ENCODE measurements at places on chromosomes 3 and 15.

DNA sequence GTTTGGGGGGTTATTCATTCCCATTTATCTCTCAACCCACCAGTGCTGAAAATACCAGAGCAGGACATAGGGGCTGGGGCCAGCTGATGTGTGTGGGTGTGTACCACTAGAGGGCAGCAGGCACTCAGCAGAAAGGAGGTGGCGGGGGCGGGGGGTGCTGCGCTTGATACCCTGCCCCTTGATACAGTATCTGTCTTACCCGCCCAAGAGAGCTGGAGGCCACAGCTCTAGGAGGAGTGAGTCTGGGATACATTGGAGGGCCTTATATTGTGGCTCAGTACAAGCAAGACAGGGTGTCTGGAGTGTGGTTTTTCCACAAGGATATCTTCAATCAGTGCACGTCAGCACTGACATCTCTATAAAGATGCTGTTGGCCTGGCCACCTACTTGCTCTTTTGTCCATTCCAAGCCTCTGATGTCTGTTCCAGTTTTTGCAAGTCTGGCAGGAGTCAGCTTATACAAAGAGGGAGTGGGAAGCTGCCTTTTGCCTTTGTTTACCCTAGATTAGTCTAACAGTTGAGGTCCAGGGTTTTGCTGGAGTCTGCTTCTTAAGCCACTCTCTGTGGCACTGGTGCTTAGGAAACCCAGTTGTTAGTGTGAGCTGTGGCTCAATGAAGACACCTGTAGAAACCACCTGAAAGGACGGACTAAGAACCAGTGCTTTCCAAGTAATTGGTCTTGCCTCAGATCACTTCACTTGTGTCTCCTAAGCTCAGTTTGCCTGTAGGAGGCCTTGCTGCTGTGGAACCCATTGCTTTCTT, 1.5 kb upstream of the RBM15B start:
- peak; percentile 55 for DNase-seq

DNA sequence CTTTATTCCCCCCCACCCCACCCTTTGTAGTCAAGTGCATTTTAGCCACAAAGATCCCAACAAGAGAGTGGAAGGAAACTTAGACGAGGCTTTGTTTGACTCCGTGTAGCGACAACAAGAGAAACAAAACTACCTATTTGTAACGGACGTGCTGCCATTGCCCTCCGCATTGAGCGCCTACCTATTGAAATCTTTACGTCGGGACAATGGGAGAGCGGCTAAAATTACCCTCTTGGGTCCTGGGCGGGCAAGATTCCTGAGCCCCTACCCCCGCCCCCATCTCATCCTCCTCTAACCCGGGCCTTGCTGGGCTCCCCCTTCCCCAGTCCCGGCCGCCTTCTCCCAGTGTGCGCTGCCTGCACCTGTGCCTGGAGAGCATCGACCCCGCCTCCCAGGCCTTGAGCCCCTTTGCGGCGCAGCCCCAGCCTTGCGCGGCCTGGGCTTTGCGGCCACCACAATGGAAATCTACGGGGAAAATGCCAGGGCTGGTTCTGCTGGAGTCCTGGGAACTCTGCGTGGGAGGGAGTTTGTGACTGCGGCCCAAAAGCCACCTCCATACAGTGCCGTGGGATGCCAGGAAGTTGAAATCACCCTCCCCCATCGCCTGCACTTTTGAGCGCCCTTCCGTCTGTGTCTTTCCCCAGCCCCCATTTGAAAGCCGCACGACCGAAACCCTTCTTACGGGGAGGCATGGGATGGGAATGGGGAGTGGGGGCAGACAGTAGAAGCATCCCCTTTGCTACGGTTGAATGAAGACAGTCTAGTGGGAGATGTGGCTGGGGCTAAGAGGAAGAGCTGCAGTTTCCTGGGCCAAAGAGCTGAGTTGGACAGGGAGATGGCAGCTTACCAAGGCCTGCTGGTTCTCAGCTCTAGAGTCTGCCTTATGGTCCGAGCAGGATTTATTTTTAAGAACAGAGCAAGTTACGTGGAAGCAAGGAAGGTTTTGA, 1.1 kb upstream of the SOX2 start:
- no peak for DNase-seq

DNA sequence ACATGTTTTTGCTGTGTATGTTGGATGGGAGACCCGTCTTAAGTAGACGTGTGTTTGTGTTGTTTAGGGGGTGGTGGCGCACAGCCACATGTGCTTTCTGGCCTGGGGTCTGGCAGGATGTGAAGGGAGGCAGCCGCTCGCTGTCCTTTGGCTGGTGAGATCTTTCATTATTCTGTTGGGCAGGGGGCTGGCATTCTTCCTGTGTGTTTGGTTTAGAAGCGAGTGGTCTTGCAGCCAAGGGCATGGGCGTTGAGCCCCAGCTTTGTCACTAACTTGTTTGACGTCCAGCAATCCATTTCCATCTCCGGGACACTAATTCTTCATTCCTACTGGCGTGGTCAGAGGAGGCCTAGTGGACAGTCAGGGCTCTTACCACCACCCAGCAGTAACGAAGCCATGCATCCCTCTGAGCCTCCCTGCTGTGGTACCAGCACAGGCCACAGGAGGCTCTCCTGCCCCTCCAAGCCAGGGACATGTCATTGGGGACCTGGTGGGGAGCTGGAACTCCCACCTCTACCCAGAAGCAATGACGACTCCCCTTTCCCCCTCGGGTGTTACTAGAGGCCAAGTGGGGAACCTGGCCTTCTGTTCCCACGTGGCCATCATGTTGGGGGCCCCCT, 10.7 kb downstream of the THSD4 start:
- DNase-seq, result no peak

DNA sequence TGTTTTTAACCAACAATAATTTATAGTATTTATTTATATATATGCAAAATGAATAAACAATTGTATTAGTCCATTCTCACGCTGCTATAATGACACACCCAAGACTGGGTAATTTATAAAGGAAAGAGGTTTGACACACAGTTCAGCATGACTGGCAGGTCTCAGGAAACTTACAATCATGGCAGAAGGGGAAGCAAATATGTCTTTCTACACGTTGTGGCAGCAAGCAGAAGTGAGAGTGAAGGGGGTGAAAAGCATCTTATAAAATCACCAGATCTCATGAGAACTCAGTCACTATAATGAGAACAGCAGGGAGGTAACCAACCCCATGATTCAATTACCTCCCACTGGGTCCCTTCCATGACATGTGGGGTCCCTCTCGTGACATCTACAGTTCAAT, 162.8 kb upstream of the SLITRK3 start:
- DNase-seq, result no peak

DNA sequence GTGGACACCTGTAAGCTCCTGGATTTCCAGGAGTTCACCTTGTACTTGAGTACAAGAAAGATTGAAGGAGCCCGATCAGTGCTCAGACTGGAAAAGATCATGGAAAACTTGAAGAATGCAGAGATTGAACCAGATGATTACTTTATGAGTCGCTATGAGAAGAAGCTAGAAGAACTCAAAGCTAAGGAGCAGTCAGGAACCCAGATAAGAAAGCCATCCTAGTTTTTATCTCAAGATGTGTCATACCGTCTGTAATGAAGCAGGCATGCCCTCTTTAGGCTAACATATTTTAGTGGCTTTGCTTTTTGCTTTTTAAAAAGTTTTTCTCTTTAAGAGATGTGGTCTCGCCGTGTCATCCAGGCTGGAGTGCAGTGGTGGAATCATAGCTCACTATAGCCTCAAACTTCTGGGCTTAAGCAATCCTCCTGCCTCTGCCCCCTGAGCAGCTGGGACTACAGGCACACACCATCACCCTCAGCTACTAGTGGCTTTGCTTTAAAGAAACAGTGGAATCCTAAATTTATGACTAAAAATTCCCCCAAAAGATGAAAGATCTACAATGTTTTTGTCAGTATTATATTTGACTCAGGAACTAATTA, 28.1 kb downstream of the EXOG start:
- DNase-seq, result no peak

GRCh38 chr15:33022629-33023028, 171.9 kb downstream of the FMN1 start:
- DNase-seq, result no peak

- DNase-seq, result no peak
Observed at GRCh38 chr15:58003810-58004209, 61.7 kb downstream of the ALDH1A2 start.

DNA sequence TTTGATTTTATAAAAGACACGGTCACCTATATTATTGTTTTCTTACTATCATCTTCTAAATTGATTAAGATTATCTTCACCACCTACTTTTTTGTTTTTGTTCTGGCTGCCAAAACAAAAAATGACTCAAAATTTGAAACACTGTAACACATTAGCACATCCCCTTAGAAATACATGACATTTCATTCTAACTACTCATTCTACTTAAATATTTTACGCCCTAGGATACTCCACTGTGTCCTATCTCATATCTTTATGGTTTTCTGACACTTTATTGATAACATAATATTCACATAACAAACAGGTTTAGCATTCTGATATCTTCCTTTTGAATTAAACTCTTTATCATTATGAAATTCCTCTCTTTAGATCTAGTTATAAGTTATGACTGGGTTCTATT, 656.2 kb downstream of the GBE1 start:
- no peak for DNase-seq

DNA sequence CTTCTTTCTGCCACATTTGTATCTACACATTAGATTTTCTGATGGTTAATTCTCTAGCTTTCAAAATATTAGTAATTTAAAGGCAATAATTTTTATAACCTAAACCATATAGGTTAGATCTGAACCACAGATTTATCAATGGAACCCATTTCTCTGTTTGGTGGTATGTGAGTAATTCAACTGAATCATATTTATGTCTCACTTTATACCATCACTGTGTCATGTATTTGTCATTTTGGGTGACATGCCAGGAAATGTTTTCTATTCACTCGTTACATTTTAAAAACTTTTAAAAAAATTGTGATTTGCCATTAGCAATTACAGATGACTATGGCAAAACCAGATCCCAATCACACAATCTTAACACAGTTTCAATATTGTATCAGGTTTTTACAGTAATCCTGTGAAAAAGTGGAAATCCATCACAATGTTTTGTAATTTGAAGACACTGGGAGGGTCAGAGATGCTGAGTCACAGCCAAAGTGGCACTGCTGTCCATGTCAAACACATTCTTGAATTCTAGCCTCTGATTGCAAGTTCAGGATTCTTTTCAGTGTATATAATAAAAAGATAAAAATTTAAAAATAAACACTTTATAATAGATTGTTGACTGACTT, 356.0 kb upstream of the RBMS3 start:
- DNase-seq, result no peak

- DNase-seq, result no peak
Observed at GRCh38 chr15:101123222-101123910, 128.5 kb downstream of the CHSY1 start.

GRCh38 chr15:91561371-91562100, 292.0 kb upstream of the SLCO3A1 start:
- no peak for DNase-seq

DNA sequence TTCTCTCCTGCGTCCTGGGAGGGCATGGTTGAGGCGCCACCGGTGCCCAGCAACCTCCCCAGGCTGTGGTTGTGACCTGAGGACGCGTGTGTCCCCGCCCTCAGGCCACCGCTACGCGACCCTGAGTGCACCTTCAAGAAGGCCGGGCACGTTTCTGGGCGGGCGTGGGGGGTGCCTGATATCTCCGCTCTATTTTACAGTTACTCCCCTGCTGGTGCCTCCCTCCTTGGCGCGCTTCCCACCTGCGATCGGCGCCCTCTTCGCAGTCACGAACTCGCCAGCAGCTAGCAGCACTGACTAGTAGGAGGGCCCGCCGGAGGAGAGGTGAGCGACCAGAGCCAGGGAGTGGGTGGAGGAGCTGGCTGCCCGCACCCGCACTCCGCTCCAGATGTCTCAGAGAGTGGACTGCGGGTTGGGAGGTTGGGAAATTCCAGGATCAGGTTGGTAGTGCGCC, 43.2 kb upstream of the POLG start:
- peak; percentile 29 for DNase-seq

- DNase-seq, result no peak
Observed at GRCh38 chr3:13598201-13598600, 49.3 kb downstream of the FBLN2 start.

DNA sequence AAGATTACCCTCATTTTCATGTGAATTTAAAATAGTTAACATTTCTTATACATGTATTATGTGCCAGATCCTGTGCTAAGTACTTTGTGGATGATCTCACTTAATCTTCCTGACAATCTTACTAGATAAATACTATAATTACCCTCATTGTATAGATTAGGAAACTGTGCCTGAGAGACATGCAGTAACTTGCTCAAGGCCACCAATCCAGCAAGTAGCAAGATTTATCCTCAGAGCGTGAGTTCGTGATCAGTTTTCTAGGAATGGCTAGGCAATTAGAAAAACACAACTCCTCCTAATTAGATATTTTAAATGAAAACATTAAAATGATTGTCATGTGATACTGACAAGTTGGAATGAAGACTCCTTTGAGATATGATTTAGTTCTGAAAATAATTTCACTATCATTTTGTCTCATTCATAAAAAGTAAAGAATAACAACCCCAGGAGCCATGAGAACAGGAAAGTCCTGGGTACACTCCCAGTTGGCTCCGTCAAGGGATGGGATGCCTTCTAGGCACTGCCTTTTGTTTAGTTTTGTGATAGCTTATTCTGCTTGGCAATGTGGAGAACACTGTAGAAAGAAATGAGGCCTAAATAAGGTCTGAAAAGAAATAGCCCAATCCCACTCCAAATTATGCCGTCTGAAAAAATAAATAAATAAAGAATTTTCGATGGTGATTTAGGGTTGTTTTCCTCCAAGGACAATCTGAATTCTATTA, 61.3 kb downstream of the FBN1 start:
- DNase-seq, result no peak

- no peak for DNase-seq
Observed at GRCh38 chr3:196419386-196419785, 12.8 kb downstream of the UBXN7 start.

GRCh38 chr15:61621146-61621545, 392.0 kb upstream of the RORA start:
- DNase-seq, result no peak

DNA sequence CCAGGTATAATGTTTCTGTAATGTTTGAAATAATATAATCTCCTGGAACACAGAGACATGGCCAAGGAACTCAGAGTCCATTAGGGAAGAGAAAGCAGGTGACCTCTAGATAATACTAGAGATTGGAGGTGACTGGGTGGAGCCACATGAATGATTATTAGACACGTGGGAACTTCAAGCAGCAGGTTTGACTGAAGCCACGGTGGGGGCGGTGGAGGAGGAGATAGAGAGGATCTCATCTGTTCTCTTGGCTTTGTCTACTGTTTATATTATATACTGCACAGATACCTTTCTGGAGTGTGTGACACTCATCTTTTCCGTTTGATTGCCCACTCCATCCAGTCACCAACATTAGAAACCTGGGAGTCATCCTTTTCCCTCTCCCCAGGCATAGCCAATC, 33.7 kb downstream of the KIF7 start:
- DNase-seq, result no peak
